ENCODE measurements at places on chromosomes 5 and 9. TPM values are rescaled to one million over a fixed set of nuclear protein-coding genes. Genes with fewer than 3 reads are reported as not detected.

ANKRD18B gene
- 0.49 TPM for total RNA-seq

DNLZ gene
- total RNA-seq: 9.3 TPM

RBM18 gene
- total RNA-seq: 15.6 TPM

KCNV2 gene
- not detected for total RNA-seq

TESK1 gene
- 71.9 TPM for total RNA-seq

IL17B gene
- not detected for total RNA-seq

FOXD4L6 gene
- total RNA-seq: not detected

YTHDC2 gene
- total RNA-seq: 19.3 TPM

PLAC8L1 gene
- total RNA-seq: 0.70 TPM

DNA sequence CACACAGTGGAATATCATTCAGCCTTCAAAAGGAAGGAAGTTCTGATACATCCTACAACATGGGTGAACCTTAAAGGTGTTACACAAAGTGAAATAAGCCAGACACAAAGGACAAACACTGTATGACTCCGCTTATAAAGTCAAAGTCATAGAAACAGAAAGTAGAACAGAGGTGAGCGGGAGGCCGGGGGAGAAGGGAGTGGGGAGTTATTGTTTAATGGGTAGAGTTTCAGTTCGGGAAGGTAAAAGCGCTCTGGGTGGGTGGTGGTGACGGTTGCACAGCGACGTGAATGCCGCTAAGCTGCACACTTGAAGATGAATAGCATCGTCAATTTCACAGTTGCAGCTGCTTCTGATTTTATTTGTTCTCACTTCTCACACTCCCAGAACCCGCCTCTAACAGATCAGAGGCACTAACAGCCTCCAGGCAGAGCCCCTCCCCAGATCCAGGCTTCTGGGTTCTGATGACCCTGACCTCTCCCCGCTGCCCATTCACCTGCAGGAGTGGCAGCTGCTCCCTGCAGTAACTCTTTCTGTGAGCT, 34.1 kb downstream of the BNIP1 start:
- peak; percentile 4 for DNase-seq

- DNase-seq: no peak
These were observed 8.9 kb downstream of the PLK2 start for GRCh38 chr5:58450811-58451629.

DNA sequence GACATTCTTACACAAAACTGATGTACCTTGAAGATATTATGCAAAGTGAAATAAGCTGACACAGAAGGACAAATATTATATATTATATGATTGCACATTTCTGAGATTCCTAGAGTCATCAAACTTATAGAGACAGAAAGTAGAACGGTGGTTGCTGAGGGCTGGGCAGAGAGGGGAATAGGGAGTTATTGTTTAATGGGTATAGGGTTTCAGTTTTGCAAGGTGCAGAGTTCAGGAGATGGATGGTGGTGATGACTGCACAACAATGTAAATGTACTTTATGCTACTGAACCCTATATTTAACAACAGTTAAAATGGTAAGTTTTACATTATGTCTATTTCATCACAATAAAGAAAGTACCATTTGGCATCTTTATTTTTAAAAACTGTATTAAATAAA, 315.8 kb upstream of the POU5F2 start:
- DNase-seq: no peak

DNA sequence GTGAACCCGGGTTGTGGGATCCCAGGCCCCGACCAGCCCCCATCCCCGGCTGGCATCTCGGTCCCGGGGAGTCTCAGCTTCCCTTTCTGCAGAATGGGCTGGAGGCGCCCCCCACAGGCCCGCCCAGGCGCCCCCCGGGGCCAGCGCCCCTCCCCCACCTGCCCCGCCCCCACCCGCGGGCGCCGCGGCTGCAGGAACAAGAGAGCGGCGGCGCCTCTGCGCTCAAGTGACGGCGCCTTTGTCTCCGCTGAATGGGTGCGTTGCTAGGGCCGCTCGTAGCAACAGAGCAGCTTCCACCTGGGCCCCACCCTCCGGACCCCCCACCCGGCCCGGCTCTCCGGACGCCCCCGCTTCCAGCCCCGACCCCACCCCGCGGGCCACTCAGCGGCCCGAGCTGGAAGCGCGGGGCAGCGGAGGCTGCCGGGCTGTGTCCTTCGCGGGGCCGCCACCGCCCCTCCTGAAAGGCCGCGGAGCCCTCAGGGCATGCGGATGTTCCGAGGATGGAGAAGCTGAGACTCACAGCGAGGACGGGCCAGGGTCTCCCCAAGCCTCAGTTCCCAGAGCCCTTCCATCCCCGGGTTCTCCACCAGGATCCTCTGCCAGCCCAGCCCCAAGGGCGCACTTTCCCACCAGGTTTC, 27.5 kb downstream of the ADGRD2 start:
- no peak for DNase-seq

- no peak for DNase-seq
These were observed 45.5 kb downstream of the HTR1A start for GRCh38 chr5:63916786-63917185.

DNA sequence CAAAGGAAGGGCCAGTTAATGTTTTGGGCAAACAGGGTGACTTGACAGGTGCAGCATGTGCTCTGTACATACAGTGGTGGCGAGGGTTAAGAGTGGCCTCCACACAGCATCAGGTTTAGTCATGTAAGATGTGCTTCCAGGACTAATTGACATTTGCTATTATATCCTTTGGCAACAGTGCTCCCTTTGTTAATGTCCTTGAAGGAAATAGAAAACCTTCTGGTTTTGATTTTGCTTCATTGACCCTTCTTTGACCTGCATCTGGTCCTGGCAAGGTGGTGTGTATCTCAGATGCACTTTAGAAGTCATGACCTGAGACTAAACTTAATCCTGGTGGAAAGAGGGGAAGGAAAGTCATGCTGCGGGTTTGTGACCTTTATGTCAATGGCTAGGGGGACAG, 440.0 kb downstream of the ENC1 start:
- no peak for DNase-seq

DNA sequence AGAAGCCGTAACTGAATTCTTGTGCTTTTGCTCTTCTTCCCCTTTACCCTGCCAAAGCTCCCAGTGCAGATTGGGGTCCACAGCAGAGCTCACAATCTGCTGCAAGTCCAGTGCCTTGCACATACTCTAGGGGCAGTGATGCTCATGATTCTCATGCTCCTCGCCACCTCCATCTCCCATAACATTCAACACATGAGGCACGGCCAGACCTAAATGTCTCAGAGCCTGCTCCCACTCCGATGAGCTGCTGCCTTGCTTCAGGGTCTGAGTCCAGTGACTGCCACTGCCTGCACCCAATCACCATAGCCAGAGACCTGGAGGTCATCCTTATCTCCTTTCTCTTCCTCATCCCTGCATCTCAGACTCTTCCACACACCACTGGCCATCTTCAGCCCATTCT, 10.5 kb downstream of the CSF1R start:
- DNase-seq: no peak

DNA sequence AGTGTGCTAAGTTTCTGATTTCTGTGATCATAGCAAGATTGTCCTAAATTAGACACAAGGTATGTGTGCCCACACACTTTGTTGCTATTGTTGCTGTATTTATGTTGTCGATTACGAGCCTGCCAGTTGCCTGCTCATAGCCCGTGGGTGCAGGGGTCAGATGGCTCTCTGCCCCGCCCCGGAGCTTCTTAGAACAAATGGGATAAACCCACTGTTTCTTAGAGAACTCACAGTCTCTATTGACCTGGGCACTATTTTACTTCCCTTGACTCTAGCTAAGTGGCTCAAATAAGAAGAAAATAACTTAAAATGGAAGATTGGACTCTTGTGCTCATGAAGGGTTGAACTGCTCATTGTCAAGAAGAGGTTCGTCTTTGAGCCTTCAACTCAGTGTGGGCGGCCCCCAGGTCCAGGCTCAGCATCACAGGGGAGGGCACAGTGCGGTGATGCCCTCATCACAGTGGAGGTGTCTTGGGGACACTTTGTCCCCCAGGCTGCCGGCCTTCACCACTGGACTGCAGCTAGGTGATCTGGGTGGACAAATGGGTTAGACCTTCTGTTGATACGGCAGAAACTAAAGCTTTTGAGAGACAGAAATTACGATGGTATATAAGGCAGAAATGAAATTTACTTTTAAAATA, 155.5 kb downstream of the TENT4A start:
- DNase-seq: no peak

DNA sequence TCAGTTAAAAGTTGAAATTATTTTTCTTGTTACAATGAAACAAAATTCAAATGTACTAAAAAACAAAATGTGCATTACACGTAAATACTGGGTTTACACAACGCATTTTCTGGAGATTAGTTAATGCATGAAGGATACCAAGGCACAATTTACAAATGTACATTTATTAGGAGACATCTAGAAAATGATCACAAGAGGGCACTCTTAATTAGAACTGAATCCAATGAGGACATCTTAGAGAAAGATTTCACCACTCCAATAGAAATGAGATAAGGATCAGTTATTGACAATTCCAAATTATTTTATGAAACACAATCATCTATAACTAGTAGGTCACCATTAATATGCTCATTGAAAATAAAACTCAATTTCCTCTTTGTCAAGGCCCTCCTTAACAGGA, 36.6 kb upstream of the CDH12 start:
- no peak for DNase-seq

- no peak for DNase-seq
These were observed 242.8 kb upstream of the ANKRD55 start for GRCh38 chr5:56475689-56476486.

Measured in mucosa of descending colon (tissue), 3 donors.